ENCODE measurements at places on chromosomes 2 and 18.

- DNase-seq: no peak
Observed at GRCh38 chr18:24369426-24369825, 28.2 kb downstream of the OSBPL1A start.

DNA sequence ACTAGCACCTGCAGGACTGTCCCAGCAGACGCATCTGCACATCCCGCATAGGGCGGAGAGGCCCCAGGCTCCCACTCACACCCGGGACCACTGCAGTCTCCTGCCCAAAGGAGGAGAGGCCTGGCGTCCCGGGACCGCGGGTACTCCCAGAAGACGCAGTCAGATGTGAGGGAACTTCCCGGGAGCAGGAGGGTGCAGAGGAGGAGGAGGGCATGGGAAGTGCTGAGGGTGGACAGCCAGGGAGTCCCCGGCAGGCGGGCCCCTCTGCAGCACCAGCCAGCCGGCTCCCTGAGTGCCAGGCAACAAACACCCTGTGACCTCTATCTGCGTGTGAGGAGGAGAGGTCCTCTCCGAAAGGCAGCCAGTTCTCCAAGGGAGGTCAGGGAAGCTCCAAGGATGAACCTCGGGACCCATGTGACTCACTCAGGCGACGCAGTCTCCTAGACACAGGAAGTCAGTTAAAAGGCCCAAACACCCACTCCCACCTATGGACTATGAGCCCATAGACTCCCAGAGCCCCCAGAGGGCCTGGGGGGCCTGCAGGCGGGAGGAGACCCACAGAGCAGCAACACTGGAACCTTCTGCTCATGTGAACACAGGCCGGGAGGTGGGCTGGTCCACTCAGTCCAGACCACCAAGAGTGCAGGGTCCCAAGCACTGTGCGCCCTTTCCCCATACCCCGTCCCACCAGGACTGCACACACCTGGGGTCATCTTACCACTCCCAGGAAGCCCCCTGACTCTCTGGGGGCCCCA lies 4.2 kb downstream of the PXDN start:
- no peak for DNase-seq

DNA sequence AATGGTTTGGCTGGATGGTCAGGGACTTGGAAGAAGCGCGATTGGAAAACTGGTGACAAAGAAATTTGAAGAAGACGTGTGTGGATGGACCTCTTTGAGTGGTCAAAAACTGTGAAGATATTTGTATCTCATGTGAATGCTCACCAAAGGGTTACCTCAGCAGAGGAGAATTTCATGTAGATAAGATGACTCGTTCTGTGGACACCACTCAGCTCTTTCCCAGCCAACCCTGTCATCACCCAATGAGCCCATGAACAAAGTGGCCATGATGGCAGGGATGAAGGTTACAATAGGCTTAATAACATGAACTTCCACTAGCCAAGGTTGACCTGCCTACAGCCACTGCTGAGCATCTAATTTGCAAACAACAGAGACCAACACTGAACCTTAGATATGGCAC lies 248.3 kb downstream of the KCNE4 start:
- DNase-seq: no peak

- DNase-seq: no peak
Observed at GRCh38 chr18:30465096-30465495, 577.4 kb downstream of the DSC3 start.

- no peak for DNase-seq
Observed at GRCh38 chr2:213766062-213766461, 481.8 kb downstream of the SPAG16 start.
